AG04450 (cell line): ENCODE measurements at places on chromosomes 3 and 15. TPM values are rescaled to one million over a fixed set of nuclear protein-coding genes. Genes with fewer than 3 reads are reported as not detected.

DNA sequence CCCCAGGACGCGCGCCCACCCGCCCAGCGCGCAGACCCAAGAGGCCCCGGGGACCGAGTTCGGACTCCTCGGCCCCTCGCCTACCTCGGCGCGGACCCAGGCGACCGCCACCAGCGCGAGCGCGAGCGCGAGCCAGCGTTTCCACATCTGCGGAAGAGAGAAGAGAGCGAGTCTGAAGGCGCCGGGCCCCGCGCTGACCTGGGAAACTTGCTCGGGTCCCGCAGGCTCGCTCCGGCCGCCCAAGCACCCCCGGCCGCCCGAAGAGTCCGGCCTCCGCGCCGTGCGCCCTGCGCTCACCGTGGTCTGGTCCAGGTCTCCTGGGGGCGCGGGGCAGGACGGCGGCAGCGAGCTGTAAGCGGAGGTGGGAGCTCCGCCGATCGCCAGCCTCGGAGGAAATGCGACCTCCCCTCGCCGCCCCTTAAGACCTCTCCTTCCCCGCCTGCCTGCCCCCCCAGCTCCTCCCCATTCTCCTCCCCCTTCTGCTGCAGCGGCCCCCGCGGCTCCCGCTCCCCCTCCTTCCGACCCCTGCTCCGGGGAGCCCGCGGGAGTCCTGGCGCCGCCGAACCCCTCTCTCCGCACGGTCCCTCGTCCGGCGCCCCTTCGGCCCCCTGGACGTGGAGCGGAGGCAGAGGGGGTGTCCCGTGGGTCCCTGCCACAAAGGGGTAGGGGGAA, at the start of gene FSTL1:
FSTL1 (minus strand) TSS at position 393 of the 672 bp plus-strand sequence; CDS start at position 147, 246 bp downstream.
- DNase-seq = no peak

The RHCG gene
- polyA plus RNA-seq = not detected in 2 replicates

The LMAN1L gene
- polyA plus RNA-seq = not detected in 2 replicates

GRCh38 chr3:108085810-108086350, 5.0 kb downstream of the CD47 start:
- DNase-seq = no peak

- no peak for DNase-seq
These were observed 4.3 kb upstream of the EIF3J start for GRCh38 chr15:44532689-44533088.

The ALDH1A3 gene
- 19.5 and 20.6 TPM in 2 replicates for polyA plus RNA-seq

- no peak for DNase-seq
These were observed 12.0 kb downstream of the CELSR3 start for GRCh38 chr3:48650723-48651122.

The CX3CR1 gene
- not detected in 2 replicates for polyA plus RNA-seq

DNA sequence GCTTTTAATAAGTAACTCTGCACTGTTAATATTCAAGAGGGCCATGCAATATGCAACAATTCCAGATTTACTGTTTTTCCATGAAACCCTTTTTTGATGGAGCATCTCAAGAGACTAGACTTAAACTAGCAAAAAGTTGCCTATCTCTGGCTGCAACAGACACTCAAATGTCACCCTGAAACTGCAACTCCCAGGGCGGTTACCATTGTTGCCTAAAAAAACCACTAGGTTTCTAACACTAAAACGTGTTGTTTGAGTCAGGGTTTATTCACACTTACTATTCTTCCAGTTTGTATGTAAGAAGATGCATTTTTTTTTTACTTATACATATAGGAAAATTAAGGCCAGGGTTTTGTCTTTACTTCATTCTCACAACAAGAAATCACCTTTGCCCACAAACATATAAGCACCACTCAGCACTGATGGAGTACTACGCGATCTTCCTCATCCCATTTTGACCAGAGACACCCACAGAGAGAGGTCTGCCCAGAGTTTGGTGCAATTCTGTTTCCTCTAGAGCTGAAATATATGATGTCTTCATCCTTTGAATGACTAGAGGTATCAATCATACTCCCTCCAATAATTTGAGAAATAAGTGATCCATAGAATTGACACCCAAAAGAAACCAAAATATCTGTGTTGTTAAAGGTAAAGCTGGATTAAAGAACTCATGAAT, 124.0 kb upstream of the SNTN start:
- DNase-seq = no peak

GRCh38 chr15:29131840-29132420, 137.7 kb downstream of the NSMCE3 start:
- DNase-seq = no peak

The HCLS1 gene
- polyA plus RNA-seq = 0.51 and 0.69 TPM in 2 replicates

GRCh38 chr15:65084500-65085206, 8.1 kb downstream of the KBTBD13 start:
- DNase-seq = no peak

The CCDC54 gene
- not detected in 2 replicates for polyA plus RNA-seq

The CCR8 gene
- not detected in 2 replicates for polyA plus RNA-seq

- DNase-seq = no peak
These were observed 7.5 kb upstream of the IGSF11 start for GRCh38 chr3:119042162-119042561.

The ACAN gene
- 0.20 and 0.22 TPM in 2 replicates for polyA plus RNA-seq

The CPN2 gene
- not detected in 2 replicates for polyA plus RNA-seq

The RGMA gene
- polyA plus RNA-seq = 0.17 and 0.36 TPM in 2 replicates

DNA sequence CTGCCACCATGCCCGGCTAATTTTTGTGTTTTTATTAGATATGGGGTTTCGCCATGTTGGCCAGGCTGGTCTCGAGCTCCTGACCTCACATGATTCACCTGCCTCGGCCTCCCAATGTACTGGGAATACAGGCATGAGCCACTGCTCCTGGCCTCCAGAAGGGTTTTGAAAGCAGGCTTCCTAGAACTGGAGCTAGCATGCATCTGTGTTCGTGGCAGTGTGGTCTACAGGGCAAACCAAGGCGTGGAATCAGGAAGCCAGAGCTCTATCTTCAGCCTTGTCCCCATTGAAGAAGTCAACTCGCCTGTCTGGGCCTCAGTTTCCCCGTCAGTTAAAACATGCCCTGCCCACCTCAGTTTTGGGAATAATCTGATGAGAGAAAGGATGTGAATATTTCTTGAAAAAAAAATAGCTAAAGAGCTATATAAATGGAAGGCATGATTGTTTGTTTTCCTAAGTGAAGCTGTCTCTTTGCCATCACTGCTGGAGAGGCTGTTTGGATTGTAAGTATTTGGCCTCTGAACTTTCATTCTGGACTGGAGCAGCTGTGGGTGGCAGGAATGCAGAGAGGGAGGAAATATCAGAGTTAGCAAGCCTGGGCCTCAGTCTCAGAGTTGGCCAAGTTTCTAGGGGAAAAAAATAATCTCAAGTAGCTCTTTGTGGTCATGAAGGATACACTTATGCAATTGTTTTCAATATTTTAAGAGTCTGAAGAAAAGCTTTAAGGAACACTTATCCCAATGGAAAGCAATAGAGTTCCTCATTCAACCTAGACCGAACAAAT, 36.5 kb upstream of the UACA start:
- peak; percentile 95 for DNase-seq

- no peak for DNase-seq
These were observed 683 bp downstream of the UBE2Q2 start for GRCh38 chr15:75843678-75844581.

GRCh38 chr15:53611145-53611920, 148.1 kb downstream of the WDR72 start:
- no peak for DNase-seq

DNA sequence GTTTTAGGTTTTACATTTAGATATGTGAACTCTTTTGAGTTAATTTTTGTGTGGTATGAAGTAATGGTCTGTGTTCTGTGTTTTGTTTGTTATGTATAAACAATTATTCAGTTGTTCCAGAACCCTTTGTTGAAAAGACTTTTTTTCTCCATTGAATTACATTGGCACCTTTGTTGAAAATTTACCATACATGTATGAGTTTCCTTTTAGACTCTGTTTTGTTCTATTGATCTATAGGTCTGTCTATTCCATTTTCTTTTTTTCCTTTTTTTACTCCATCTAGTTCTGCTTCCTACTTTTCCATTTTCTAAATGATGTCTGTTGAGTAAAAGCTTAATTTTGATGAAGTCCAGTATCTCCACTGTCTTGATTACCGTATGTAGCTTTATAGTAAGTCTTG, 31.4 kb downstream of the ARIH2 start:
- no peak for DNase-seq

The CHRNA7 gene
- 0.04 and 0.27 TPM in 2 replicates for polyA plus RNA-seq

- DNase-seq = no peak
These were observed 46.7 kb downstream of the CHCHD6 start for GRCh38 chr3:126750756-126751121.

The KBTBD13 gene
- polyA plus RNA-seq = not detected in 2 replicates

- DNase-seq = no peak
These were observed 275.7 kb downstream of the AGBL1 start for GRCh38 chr15:86355361-86355760.

DNA sequence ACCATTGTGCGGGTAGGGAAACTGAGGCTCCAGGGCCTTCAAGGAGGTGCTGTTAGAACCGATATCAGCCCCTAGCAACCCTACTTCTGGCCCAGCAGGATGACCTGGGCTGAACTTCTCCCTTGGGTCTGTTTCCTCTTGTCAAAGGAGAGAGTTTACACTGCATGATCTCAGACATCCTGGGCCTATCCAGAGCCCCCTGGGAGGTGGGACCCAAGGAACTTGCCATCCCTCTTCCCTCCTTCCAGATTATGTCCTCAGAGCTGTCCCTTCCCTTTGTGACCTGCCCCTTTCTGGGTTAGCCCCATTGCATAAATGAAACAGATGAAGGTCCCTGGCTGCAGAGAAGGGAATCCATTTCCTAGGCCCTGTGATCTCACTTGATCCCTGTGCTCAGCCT, 12.3 kb upstream of the DNAH1 start:
- no peak for DNase-seq

GRCh38 chr15:83380059-83380458, 67.1 kb upstream of the SH3GL3 start:
- DNase-seq = no peak

DNA sequence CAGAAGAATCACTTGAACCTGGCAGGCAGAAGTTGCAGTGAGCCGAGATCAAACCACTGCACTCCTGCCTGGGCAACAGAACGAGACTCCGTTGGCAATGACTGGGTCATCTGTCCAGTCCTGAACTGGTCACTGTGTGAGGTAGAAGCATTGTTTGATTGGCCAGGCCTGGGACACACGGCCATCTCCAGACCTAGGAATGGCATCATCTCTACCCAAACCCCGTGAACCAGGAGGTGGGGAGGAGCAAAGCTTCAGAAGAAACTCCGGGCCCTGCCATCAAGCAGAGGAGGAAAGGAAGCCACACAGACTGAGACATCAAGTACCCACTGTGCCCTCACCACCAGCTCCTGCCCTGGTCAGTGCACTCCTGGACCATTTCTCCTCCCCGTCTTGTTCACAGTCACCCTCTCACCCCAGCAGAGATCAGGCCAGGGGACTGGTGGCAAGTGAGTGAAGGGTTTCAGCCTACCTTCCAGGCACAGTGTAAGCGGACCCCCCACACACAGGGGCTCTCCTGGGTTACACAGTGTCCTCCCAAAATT, 31.6 kb downstream of the GOLGA6L2 start:
- DNase-seq = no peak

DNA sequence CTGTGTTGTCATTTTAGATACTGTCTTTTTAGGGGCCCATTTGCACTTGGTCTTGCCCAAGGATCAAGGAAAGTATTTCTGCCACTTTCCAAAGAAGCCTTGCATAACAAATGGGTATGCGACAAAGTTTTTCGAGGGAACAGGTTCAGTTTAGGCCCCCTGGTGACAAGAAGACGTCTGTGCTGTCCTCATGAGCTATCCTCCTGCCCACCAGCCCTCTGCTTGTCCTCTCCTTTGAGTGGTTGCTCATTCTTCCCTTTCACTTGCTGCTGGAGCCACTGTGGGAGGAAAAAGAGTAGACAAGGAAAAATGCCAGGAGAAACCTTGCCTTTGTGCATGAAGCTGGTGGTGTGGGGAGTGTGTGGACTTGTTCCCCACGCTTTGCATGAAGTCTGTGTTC, 171.9 kb downstream of the CACNA2D3 start:
- DNase-seq = no peak

- DNase-seq = no peak
These were observed 2.9 kb downstream of the ADPRH start for GRCh38 chr3:119582178-119582577.

DNA sequence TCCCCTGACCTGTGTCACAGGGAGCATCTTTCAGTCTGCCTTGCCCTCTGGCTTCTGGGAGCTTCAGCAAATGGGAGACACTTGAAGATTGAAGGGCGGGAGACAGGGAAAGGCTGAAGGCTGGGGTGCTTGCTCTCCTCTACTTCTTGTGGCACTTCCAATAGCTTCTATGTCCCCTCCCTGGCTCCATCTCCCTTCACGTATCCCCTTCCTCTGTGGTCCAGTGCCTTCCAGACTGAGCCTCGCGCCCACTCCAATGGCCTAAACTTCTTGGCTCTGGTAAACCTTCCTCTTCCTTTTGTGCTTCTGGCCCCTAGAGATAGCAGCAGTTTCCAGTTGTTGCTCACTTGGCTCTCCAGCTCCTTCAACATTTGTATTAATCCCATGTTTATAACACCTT, 69.8 kb upstream of the TOPAZ1 start:
- DNase-seq = no peak

The FBXW12 gene
- not detected in 2 replicates for polyA plus RNA-seq

GRCh38 chr3:139935866-139936817, 1.2 kb downstream of the CLSTN2 start:
- DNase-seq = no peak

GRCh38 chr15:58171476-58172061, 33.4 kb downstream of the AQP9 start:
- no peak for DNase-seq

The DOCK3 gene
- polyA plus RNA-seq = 0.07 and 0.10 TPM in 2 replicates

The BAHD1 gene
- 2.8 and 4.2 TPM in 2 replicates for polyA plus RNA-seq
